Stimulated activated CD8-positive, alpha-beta memory T cell treated with anti-CD3 and anti-CD28 coated beads, Interleukin-4, amount 100 ng/mL, for 4 hours (primary cell): ENCODE measurements at places on chromosomes 12 and 14.

DNA sequence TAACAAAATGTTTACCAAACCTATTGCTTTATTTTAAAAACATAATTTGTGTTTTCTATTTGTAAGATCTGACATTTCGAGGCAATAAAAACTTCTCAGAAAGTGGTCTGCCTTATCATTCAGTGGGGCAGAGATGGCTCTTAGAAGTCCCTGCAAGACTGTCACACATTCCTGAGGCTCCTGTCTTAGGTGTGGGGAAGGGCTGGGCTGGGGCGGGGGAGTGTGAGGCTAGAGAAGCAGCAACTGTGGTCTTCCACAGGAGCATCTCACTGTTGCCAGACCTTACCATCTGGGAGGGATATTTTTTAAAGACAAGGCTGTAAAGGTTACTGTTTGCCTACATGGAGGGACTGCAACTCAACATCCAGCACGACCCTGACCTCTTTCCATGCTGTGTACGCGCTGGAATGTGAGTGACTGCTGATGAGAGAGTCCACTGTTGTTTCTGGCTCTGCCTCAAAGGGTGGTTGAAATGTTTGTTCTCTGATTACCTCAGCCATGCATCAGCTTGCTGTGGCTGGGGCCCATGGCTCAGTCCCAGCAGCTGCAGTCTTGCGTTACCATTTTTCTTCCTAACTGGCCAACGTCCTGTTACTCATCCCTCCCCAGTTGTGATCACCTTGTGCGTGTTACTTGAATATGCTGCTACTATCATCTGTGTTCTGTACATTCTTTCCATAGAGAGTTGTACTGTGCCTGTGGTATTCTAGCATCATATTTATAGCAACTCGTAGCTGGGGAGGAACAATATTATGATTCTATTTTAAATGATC is 12.4 kb downstream of the ERG28 start:
- no peak for DNase-seq

- no peak for DNase-seq
These were observed 8.1 kb downstream of the ITGA7 start for GRCh38 chr12:55699471-55700055.

DNA sequence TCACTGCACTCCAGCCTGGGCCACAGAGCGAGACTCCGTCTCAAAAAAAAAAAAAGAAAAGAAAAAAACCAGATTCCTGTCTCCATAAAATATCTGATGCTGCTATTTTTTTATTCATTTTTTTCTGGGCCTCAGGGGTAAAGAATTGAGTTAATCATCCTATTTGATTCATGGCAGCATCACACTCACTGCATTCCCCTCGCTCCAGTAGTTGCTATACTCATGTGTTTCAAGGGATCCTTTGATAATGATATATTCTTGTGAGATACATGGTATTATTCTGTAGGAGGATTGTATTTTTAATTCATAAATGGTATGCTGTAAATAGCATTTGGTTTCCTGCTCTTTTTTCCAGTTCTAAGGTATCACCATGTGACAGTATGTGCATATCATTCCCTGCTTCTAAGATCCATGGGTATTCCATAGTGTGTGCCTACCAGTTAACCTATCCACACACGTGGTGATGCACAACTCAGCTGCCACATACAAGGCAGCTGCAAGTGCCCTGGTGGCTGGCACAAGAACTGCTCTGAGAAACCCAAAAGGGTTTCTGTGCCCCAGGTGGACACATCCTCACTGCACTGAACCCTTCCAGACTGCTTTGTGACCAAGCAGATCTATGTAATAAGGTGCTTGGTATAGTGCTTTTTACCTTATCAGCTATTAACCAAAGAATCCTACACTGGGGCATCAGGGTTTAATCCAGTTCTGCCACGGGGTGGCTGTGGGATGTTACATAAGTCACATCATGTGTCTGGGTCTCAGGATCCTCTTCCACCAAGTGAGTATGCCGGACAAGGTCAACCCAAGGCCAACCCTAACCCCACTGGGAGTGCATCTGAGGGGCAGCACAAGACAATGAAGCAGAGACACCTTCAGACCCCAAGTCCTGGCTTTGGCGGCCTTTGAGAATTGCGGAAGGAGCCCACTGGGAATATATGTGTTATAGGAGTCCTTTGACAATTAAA is 74.6 kb downstream of the ZFP36L1 start:
- no peak for DNase-seq

DNA sequence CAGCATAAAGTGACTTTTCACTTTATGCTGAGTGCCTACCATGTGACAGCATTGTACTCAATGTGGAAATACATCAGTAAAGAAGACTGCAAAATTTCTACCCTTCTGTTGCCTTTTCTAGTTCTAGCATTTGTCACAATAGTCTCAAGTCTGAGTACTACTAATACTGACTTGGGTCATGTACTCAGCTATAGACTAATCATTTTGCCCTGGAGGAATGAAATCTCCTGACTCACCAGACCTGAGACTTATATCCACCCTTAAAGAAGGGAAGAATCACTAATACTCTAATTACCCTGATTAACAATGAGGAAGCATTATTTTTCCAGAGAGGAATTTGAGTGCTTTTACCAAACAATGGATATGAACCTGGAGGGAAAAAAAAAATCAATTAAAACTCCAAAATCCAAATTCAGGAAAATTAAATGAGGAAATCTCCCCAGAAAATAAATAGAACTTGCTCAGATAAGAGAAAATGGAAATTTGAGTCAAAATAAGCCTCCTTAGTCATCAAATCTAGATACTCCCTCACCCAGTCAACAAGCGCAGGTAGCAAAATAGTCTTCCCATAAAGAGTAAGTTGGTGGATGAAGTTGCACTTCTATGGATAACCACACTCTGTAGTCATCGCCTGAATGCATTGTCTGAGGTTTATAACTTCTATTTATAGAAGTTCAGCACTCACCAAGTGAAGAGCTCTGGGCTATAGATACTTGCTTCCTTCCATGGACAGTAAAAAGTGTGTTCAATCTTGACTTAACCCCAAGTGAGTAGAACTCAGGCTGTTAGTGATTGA is 386.6 kb downstream of the SYT1 start:
- no peak for DNase-seq

GRCh38 chr14:33542338-33543287 is 408.3 kb downstream of the EGLN3 start:
- DNase-seq, result no peak

DNA sequence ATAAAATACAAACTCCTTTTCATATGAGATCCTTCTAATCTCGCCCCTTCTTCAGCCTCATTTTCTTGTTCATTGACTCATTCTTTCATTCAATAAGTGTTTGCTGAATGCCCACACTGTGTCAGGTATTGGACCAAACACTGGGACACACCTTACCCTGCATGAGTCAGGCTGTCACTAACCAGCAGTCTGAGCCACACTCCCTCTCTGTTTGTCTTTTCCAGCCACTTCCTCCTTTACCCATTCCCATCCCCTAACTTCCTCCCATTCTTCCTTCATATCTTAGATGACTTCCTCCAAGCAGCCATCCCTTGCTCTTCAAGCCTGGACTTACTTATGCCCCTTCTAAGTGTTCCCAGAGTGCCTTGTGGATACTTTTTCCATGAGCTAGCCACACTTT is 27.0 kb upstream of the HIF1A start:
- no peak for DNase-seq
